ENCODE measurements at places on chromosomes 13 and 19.

DNA sequence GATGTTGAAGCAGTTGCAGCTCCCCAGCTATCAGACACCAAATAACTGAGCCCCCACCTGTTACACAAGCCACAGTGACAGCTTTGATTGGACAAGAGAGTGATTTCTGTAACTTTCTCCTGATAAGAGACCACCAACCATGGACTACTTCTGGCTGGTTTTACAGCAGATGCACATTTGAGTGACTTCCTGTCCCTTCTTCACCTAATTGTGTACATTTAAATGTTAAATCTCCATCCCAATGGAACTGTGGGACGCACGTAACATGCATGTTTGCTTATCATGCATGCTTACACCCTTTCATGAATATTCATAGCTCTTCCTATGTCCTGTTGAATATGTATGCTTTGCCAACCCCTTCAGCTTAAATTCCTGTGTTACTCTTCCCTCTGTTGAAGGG lies 6.0 kb upstream of the TNFSF11 start:
- no peak for DNase-seq

- no peak for DNase-seq
Observed at GRCh38 chr13:66967811-66968597, 262.1 kb downstream of the PCDH9 start.

- DNase-seq = no peak
Observed at GRCh38 chr13:48318821-48319511, 15.4 kb downstream of the RB1 start.

GRCh38 chr19:1917146-1917545 lies 11.9 kb downstream of the ADAT3 start:
- no peak for DNase-seq

- no peak for DNase-seq
Observed at GRCh38 chr13:30446126-30446500, 19.6 kb downstream of the HMGB1 start.

DNA sequence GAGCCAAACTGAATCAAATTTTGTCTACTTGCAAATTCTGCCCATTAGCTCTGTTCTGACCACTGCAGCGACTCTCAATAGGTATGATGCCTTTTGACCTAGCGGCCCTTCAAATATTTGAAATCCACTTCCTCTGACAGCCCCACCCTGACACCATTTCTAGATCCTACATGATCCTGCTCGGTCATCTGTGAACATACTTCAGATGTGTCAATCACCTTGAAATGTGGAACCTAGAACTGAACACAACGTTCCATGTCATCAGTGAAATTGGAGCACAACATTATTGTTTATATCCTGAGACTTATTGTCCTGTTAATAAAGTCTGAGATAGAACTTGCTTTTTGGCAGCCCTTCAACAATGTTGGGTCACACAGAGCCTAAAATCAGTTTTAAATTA lies 98.2 kb downstream of the UBL3 start:
- DNase-seq = no peak

DNA sequence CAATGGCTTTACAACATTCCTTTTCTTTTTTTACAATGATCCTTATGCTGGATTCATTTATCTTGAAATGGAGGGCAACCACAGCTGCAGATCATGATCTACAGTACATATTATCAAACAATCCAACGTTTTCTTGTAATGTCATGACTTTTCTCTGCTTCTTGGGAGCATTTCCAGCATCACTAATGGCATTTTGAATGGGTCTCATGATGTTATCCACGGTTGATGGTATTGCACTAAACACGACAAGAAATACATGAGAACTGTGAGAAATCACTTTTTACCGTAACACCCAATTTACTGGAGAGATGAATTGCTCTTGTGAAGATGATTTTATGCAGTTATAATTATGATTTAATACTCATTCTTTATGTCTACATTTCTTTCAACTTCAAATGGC lies 16.2 kb upstream of the ACOD1 start:
- no peak for DNase-seq

DNA sequence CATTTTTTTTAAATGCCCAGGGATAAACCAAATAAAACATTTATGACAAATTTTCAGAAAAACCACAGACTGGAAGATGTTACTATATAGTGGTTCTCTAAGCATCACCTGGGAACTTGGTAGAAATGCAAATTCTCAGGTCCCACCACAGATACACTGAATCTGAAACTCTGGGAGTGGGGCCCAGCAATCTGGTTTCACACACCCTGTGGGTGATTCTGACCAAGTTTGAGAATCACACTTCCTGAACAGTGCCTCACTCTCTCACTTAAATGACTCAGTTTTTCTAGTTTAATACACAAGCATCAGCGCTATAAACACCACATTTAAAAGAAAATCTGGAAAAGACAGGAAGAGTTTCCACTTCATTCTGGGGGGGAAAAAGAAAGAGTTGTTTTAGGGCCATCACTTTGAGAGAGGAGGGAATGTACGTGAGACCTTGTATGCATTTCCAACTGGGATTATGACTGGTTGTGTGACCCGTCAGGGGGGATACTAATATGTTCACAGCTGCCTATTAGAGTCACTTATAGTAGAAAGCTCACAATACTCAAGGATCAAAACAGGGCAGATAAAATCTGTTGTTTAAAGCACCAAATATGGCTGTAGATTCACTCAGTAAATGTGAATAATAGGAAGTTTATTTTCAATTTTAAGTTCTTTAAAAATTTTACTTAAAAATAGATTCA lies 567.7 kb downstream of the GPC6 start:
- no peak for DNase-seq

DNA sequence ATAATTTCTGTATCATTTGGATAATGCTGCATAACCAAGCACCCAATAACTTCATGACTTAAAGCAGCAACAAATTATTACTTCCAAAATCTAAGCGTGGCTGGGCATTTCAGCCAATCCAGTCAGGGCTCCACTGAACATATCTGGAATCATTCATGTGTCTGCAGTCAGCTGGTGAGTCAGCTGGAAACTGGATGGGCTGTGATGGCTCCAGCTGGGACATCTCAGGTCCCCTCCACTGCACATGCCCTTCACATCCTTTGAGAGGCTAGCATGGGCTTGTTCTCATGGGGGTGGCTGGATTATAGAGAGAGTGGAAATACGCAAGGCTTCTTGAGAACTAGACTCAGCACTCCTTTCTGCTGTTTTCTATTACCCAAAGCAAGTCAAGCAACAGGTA lies 961.9 kb downstream of the DIAPH3 start:
- no peak for DNase-seq

GRCh38 chr19:17996826-17997316 lies 11.1 kb upstream of the ARRDC2 start:
- DNase-seq = peak; percentile 90

GRCh38 chr13:90723381-90723780 lies 624.1 kb upstream of the MIR17HG start:
- DNase-seq = no peak

- no peak for DNase-seq
Observed at GRCh38 chr13:19072543-19072942, 109.1 kb downstream of the TUBA3C start.

GRCh38 chr19:46786236-46787039 lies 2.0 kb downstream of the SLC1A5 start:
- DNase-seq = peak; percentile 99

GRCh38 chr13:21730186-21730880 lies 59.5 kb downstream of the FGF9 start:
- no peak for DNase-seq

- DNase-seq = no peak
Observed at GRCh38 chr13:110528911-110529310, 32.6 kb downstream of the RAB20 start.

DNA sequence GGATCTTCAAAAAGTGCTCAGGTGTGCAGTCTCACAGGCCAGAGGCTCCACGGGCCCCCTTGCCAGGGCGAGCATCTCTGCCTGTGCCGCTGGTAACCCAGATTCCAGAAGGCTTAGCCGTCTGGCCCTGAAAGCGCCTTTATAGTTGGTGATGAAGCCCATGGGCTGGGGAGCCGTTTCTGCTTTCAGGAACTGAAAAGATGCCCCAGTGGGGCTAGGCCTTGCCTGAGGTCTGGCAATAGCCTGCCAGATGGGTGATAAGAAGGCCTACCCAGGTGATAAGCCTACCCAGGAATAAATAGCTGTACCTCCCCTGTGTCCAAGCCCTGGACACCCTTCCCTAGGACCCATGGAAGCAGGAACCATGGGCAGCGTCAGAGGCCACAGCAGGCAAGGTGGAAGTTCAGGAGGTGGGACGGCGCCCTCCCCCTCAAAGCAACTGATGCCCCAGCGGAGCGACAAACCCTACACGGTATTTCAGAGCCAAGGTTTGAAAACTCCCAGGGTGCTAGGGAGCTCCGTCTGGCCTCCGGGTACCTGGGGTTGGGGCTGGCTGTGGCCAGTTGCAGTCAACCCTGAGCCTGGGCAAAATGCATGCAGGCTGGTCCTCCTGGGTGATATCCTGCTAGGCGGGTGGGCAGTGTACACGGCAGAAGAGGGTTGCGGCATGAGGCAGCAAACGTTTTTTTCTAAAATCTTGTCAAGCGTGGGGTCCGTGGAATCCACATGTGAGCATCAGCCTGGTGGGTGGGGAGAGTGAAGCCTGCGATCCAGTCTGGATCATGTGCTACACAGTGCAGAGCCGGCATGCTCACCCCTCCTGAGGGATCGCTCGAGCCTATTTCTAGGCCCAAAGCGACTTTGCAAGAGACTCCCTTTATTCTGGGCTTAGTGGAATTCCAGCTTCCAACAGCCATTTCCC lies 45.3 kb downstream of the ACTN4 start:
- DNase-seq = no peak

GRCh38 chr13:49113526-49114286 lies 106.4 kb upstream of the MLNR start:
- no peak for DNase-seq

Measured in hematopoietic multipotent progenitor cell treated with erythropoietin and hydrocortisone succinate and interleukin-3 and kit ligand, for 15 days (in vitro differentiated cells).